Activated CD4-positive, alpha-beta memory T cell treated with anti-CD3 and anti-CD28 coated beads for 36 hours (primary cell): ENCODE measurements at places on chromosomes 7 and 10.
A peak's percentile ranks its signal among the peaks of the same experiment; 100 is the strongest.

DNA sequence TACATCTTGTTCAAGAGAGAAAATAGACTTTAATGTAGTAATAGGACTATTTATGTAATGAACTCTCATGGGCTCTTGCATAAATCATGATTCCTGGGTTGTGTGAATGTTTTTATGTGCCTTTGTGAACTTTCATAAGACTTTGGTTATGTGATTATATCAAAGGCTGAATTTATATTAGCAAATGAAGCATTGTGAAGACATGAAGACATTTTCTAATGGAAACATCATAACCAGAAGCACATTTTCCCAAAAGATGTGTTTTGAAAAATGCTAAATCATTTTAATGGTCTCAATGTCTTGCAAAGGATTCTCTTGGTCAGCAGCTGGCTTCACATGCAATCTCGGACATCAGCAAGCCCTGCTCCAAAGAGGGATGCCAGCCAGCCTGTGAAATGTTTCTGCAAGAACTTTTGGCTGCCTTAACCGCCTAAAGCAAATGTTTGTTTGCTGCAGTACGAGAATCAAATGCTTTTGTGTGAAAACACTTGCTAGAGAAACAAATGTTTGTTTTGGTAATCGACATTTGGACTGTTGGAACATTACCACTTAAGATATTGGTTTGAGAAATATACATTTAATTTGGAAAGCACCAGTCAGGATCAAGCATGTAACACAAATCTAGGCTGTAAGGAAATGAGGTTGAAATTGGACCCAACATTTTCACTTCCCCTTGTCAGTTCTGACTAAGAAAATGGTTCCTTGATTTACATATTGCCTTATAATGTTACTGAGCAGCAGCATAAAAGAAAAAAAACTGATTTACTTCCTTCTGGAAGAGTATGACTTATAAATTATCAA, 102.1 kb downstream of the RTKN2 start:
- H3K27me3 ChIP-seq = no peaks in the 10 kb centered on the region
- H3K27ac ChIP-seq = no peak overlapping the region
- peaks cover 8% of the 10 kb centered on the region for H3K4me1 ChIP-seq
- H3K4me3 ChIP-seq = no peak overlapping the region
- DNase-seq = no peak

DNA sequence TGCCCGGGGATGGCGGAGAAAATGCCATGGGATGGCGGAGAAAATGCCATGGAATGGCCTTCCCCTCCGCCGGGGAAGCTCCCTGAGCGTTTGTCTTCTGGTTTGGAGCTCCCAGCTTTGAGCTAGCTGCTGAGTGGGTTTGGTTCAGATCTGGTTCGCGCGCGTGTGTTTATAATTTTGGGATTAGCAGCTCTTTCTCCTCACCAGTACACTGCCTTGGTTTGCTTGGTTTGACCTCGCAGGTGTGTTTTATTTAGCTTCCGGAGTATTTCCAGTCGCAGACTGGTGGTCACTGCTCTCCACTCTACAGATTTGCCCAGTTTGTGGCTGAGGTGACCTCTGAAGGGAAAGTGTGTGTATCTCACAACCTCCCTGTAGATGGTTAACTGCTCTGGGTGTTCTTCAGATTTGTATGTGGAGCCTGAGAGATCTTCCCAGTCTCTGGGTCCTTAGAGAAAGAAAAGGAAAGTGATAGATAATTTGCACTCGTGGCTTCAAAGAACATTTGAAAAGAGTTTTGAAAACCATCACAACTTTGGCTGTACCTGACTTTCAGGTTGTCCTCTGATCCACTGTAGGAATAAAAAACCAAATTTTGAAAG, 597 bp downstream of the ZNF277 start:
- peak overlapping the region; percentile 86 for H3K4me3 ChIP-seq
- peaks cover 23% of the 10 kb centered on the region for H3K27me3 ChIP-seq
- no peak for DNase-seq
- H3K36me3 ChIP-seq = no peaks in the 10 kb centered on the region
- peaks cover 27% of the 10 kb centered on the region for H3K4me1 ChIP-seq

DNA sequence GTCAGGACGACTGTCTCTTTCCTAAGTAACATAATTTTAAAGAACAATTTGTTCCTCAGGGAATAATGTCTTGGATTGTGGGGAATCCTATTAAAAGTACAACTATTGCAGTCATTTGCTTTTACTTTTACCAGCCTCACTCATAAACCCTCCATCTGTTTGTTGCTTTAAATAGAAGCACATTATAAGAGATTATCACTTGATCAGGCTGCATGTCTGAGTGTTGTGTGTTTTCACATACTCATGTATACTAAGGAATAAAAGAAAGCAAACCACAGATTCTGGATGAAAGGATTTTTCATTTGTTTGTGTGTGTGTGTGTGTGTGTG, 1077.8 kb downstream of the KCNMA1 start:
- no peak overlapping the region for H3K27ac ChIP-seq
- no peaks in the 10 kb centered on the region for H3K4me1 ChIP-seq
- H3K4me3 ChIP-seq = no peak overlapping the region
- no peaks in the 10 kb centered on the region for H3K36me3 ChIP-seq
- no peak for DNase-seq

- H3K4me3 ChIP-seq = no peak overlapping the region
- peaks cover 23% of the 10 kb centered on the region for H3K27me3 ChIP-seq
- H3K4me1 ChIP-seq = peaks cover 4% of the 10 kb centered on the region
- no peaks in the 10 kb centered on the region for H3K36me3 ChIP-seq
- DNase-seq = peak; percentile 42
These were observed 36.2 kb upstream of the HECW1 start for GRCh38 chr7:43076189-43076605.

GRCh38 chr10:88064608-88065382, 201.4 kb downstream of the PTEN start:
- DNase-seq = peak; percentile 51
- H3K4me1 ChIP-seq = peaks cover 49% of the 10 kb centered on the region
- H3K4me3 ChIP-seq = no peak overlapping the region
- H3K27ac ChIP-seq = peak overlapping the region; percentile 9
